G401 (cell line): ENCODE measurements at places on chromosomes 3 and 15. TPM values are rescaled to one million over a fixed set of nuclear protein-coding genes. Genes with fewer than 3 reads are reported as not detected.

GRCh38 chr3:131704098-131704497 is 201.3 kb upstream of the MRPL3 start:
- no peak for DNase-seq

GRCh38 chr3:138033202-138033691 is 23.3 kb downstream of the CLDN18 start:
- DNase-seq = no peak

- no peak for DNase-seq
Observed at GRCh38 chr3:171219258-171219657, 192.7 kb upstream of the SLC2A2 start.

DNA sequence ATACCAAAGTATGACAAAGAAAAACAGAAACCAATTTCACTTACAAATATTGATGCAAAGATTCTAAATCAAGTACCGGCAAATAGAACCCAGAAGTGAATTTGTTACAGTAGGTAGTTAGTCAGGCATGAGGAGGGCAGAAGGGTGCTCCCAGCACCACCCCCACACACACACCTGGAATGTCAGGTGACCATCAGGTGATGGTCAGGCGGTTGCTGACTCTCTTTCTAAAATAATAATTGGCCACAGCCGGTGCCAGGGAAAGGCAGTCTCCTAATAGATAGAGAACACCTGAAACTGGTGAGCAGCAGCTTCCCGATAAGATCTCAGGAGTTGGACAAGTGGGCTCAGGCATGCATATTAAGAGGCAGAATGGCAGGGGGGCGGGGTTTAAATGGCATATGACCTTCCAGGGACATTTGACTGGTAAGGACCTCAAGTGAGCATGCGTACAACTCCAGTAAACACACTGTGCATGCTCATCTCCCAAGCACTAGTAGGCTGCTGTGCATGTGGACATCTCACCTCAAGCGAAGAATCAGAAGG is 131.1 kb downstream of the ANO10 start:
- no peak for DNase-seq

GRCh38 chr3:141093397-141093796 is 42.2 kb downstream of the SPSB4 start:
- no peak for DNase-seq

- no peak for DNase-seq
Observed at GRCh38 chr3:78792733-78793132, 975.1 kb downstream of the ROBO1 start.

- no peak for DNase-seq
Observed at GRCh38 chr15:98683831-98684230, 35.5 kb downstream of the IGF1R start.

DNA sequence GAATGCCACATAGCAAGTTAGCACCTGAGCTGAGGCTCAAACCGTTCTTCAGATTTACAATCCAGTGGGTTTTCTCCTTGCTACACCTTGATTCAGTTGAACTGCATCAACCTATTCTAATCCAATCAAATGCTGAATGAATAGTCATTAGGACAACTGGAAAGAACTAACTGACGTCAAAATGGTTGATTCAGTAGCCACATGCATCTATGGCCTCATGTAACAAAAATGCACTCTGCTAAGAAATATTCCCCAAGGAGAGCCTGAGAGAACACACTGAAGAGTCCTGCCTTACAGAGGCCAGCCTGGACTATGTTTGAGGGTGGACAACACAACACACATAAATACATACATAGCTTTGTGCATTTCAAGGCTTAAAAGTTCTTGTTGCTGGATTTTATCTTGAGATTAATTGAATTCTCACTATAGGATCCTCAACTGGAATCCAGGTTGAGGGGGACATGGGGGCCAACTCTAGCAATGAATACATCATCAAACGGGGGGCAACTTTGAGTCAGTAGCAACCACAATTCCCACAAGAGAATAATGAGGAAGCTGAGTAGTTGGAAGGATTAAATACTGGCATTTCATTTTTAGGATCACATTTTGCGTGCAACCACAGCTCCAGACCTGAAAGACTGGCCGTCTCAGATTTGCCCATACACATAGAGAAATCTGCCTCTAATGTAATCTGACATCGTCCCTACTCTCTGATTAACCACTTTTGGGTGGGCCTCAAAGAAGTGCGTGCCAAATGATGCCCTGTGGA is 280.2 kb upstream of the ICE2 start:
- peak; percentile 12 for DNase-seq

DNA sequence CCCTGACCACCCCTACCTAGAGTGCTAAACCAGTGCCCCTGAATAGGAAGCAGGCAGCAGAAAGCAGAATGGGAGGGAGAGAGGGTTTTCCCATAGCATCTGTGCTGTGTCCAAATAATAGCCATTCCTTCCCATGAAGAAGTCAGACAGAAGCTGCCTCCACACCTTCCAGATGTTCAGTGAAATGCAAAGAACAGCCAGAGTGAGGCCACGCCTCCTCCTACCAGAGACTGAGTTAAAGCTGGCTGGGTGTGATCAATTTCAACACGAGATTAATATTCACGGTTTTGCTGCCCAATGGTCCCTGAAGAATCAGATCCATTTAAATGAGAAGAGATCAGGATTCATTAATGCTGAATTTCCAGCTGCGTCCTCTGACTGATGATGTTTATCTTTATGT is 111.8 kb downstream of the SRGAP3 start:
- DNase-seq = no peak

DNA sequence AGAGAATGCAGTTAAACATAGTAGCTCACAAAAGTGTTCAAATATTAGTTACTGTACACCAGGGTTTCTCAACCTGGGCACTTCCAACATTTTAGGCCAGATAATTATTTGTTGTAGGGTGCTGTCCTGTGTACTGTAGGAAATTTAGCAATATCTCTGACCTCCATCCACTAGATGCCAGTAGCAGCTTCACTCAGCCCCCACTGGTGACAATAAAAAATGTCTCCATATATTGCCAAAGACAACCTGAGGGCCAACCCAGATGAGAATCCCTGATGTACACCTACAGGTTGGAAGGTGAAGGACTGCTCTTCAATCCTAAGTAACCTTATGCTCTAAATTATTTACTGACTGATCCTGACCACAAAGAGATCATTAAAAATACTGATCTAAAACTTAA is 32.5 kb downstream of the DCUN1D1 start:
- DNase-seq = no peak

GRCh38 chr3:160616716-160617115 is 51.3 kb upstream of the KPNA4 start:
- no peak for DNase-seq

- DNase-seq = no peak
Observed at GRCh38 chr3:68088216-68088615, 433.8 kb upstream of the SUCLG2 start.

GRCh38 chr3:113140876-113141275 is 70.5 kb upstream of the BOC start:
- no peak for DNase-seq

- no peak for DNase-seq
Observed at GRCh38 chr3:47863391-47864128, 60.6 kb downstream of the DHX30 start.

GRCh38 chr3:46662771-46663551 is 30.5 kb downstream of the ALS2CL start:
- no peak for DNase-seq

DNA sequence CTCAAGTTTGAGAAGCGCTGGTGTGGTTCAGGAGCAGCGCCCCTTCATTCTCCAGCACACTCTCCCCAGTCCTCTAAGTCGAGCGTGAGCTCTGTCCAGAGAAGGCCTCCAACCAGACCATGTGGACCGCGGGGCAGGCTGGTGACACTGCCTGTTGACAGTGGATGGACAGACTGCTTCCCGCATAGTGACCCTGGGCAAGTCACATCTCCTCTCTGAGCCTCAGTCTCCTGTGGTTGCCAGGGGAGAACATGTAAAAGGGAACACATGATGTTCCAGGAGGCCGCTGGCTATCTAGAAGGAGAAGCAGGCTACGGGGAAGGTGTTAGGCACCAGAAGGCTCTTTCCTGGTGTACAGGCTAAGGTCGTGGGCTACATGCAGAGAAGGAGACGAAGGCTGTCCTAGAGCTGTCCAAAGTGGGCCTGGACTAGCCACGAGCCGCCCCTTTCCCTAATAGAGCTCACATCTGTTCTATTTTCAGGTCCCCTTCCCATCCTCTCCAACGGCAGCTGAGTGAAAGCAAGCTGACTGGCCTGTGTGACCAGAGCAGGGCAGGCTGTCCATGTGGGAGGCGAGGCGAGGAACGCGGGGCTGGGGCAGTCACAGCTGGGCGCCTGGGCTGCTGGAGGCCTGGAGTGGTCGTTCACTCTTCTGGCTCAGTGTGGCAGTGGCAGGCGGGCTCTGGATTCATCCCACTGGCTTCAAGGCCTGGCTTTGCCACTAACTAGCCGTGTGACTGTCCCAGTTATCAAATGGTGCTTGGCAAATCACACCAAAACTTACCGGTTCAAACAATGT is 11.1 kb downstream of the ISG20 start:
- no peak for DNase-seq

DNA sequence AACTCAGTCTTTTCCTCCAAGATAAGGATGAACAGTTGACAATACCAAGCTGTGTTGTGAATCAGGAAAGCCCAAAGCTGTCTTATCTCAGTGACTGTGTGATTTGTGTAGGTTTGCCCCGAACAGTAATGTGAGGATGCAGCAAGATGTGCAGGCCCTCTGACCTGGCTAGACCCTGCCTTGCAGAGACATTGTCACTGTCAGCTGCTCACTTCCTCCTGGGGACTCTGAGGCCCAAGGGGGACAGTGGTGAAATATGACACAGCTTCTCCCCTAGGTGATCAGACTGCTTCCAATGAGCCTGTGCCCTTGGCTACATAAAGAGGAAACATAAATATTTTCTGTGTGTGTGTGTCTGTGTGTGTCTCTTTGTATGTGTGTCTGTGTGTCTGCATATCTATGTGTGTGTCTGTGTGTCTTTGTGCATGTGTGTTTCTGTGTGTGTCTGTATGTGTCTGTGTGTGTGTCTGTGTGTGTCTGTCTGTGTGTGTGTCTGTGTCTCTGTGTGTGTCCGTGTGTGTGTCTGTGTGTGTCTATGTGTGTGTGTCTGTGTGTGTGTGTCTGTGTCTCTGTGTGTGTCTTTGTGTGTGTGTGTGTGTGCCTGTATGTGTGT is 21.7 kb downstream of the LRRK1 start:
- no peak for DNase-seq

DNA sequence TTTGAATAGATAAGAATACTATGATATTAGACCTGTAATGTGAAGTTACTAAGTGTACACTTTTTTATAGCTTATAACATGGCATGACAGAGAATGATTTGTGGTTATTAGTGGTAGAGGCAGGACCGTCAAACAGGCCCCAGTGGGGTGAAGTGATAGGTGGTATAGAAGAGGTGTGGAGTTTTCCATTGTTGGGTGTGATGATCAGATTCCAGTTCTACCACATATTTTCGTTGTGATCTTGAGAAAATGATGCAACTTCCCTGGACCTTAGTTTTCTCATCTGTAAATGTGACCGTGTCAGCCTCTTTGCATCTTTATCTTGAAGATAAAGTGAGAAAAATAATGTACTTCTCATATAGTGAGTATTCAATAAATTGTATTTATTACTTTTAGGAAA is 30.3 kb upstream of the UTS2B start:
- no peak for DNase-seq

DNA sequence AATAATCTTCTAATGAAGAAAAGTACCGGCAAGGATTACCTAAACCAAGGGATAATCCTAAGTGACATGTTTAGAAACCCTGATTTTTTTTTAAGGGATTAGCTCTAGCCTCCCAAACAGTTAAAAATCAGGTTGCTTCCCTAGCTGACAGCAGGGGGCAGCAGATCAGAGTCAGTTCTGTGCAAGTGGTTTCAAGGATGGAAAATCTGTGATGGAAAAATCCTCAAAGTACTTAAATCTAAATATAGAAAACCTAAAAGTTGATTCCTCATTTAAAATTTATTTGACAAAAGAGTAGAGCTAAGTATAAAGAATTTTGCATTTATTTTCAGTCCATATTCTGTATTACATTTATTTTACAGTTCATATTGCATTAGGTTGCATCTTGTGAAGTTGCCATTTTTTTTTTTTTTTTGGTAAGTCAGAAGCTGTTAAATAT is 107.6 kb downstream of the PEX5L start:
- peak; percentile 35 for DNase-seq

The TMEM45A gene
- 2.2 and 4.7 TPM in 2 replicates for total RNA-seq

The CAPN3 gene
- 0.27 and 0.43 TPM in 2 replicates for total RNA-seq

The SOX14 gene
- not detected in 2 replicates for total RNA-seq

The SNTN gene
- not detected in 2 replicates for total RNA-seq

The TF gene
- not detected in 2 replicates for total RNA-seq

The CEMIP gene
- 0.43 TPM in 1 of 2 replicates, not detected in the other for total RNA-seq

The ROPN1B gene
- not detected in 2 replicates for total RNA-seq

The ABHD6 gene
- 15.0 and 17.2 TPM in 2 replicates for total RNA-seq

The SCG5 gene
- total RNA-seq = 0.18 TPM in 1 of 2 replicates, not detected in the other

The WNT7A gene
- total RNA-seq = not detected in 2 replicates

The LYZL4 gene
- total RNA-seq = not detected in 2 replicates

The MCTP2 gene
- not detected in 2 replicates for total RNA-seq

The COL6A6 gene
- not detected in 2 replicates for total RNA-seq

The RARRES1 gene
- not detected in 2 replicates for total RNA-seq
